ENCODE measurements at places on chromosomes 1 and 21.

DNA sequence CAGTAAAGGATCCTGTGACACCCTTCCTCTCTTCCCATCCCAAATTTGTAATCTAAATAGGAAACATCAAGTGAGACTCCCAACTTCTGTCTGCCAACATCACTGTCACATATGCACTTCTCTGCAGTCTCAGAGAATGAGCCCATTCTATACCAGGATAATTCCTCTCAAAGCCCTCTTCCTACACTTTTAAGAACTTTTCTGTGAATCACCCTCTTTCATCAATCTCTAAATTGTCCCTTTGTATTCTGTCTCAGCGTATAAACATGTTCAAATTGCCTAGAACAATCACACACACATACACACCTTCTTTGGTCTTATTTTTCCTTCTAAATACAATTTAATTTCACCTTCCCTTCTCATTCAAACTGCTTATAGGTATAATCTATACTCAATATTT, 111.8 kb downstream of the PTBP2 start:
- no peak for DNase-seq

DNA sequence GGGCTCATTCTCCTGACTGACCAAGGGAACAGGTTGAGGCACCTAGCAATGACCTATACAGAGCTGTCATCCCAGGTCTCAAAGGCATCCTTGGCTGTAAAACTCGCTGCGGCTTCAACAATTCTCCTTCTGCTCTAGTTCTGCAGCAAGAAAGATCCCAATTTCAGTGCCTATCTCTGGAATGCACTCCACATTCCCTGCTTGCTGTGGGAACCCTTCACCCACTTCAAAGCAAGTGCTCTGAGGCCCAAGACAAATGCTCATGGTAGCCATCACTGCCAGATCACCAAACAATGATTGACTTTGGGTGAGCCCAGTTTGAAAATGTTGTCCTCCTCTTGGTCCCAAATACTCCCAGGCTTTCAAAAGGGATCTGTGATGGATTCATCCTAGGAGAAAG, 37.7 kb upstream of the FMO3 start:
- no peak for DNase-seq

- no peak for DNase-seq
Measured at GRCh38 chr1:27618341-27619082, 14.6 kb upstream of the AHDC1 start.

DNA sequence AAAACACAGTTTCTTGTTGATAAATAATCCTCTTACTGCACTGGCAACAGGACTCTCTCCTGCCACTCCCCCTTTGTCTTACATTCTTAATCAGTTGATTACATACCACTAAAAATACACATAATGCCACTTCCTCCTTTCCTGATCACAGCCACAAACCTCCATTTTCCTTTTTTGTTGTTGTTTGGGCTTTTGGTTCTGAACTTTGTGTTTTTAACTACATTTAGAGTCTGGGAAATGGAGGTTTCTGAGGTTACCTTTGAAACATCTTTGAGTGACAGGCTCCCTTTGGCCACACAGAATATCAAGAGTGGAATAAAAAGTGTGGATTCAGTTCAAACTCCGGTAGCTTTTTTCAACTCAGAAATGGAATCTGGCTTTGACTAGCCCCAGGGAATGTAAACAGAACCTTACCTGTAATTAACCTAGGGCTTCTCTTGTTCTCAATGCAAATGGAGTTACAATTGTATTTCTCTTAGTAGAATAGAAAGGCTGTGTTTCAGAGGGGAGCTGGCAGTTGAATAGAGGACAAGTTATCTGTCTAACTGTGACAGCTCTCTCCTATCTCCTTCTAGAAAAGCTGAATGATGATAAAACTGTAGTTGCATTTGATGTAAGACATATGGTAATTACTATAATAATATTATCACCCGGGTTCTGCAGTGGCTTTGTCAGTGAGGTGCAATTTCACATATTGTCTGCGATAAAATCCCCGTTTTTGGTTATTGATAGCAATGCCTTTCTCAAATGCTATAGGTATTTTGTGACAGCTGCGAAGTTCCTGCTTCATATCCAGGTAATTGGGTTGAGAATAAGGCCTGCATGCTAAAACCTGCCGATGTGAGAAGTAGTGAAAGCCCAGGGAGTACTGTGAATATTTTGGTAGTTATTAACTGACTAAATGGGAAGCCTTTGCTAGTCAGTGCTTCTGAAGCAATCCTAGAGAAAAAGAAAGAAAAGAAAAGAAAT, 66.9 kb downstream of the ST6GALNAC5 start:
- no peak for DNase-seq

DNA sequence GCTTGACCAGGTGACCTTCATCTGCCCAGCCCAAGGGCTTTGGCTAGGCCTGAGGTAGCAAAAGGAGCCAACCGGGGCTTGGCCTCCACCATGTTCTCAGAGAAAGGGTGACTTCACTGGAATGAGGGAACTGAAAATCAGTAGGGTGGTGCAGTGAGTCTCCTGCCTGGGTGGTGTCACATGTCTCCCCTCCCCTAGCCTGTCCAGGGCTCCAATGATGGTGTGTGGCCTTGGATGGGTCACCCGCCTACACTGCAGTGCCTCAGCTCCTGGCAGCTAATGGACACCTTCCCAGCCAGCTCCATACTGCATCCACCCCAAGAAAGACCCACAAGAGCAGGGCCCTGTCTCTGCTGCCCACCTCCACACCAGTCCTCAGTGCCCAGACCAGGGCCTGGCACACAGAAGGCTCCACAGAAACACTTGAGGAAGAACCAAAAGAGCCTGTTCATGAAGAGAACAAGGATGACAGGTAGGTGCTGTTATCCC, 678.7 kb downstream of the MATN1 start:
- DNase-seq, result no peak

DNA sequence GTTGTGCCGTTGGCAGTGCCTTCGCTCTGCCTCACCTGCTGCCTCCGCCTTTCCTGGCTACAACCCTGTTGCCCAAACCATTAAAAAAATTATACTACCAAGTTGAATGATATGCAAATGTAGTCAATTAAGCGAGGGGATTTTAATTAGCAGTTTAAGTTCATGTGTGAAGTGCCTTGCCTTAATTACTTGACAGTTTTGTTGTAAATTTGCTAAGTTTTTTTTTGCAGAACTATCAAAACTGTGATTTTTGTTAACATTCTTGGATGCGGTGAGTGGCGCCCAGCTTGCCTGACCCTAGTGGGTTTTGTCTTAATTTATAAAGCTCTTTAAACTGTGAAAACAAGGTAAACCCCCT, 10.9 kb downstream of the SKI start:
- no peak for DNase-seq

DNA sequence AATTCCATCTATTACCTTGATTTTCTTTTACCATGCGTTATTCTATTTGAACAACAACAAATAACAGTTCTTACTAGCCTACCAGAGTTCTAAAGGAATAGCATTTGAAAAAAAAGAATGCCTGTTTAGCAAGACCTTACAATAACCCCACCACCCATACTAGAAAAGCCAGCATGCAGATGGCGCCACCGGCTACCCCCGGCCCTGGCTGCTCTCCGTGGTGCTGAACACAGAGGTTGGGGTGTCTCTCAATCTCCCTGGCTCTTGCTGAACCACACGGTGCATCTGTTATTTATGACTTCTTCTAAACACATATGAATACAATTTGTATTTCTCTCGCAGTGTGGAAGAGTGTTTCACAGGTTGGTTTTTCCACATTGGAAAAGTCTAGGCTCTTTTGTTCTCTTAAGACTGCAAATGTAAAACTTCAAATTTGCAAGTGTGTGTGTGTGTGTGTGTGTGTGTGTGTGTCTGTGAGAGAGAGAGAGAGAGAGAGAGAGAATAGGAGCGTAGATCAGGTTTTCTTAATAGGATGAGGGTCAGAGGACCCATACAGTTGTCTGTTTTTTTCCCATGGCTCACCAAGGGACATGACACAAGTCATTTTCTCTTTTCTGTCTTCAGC, 13.6 kb downstream of the GRIK3 start:
- no peak for DNase-seq

DNA sequence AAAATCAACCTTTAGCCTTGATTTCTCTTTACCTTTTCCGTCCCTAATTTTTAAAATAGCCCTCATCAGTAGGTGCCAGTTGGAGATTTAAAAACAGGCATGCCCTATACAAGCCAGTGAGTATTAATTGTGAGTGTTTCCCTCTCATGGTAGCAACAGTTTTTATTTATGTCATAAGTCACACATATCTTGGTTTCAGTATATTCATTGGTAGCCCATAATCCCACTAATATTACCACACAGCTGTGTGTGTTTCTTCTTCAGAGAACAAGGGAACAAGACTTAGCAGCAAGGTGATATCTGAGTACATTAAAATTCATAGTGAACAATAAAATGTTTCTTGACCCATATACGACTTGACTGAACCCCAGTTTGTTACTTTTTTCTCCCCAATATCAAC, 68.6 kb upstream of the HSPA13 start:
- DNase-seq, result no peak
